ENCODE measurements at places on chromosomes 3 and 15.

DNA sequence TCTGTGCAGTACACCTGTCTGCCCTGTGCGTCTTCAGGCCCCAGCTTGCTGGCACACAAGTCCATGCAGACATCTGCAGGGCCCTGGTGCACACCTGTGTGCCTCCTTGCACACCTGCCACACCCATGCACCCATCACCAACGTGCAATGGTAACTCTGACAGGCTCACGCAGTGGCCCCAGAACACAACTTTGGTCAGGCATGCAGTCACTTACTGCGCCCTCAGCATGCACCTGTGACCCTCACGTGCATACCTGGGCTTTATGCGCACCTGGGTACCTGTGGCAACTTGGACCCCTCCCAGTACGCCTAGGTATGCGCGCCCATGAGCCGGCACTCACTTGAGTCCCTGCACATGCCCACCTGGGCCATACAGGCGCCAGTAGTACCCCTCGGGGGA lies 1.7 kb downstream of the PLXND1 start:
- no peak for DNase-seq

DNA sequence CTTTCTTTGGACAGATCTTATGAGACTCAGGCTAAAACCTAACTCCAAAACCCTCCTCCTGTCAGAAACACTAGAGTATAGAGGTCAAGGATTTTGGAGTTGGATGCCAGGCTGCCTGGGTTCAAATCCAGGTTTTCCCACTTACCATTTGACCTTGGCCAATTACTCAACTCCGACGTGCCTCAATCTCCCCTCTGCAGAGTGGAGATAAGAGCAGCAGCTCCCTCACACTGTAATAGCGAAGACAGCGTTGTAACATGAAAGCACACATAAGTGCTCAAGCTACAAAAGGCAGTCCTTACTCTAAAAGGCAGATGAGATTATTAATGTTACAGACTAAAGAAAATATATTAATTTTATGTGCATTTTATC lies 90.1 kb downstream of the IGF2BP2 start:
- DNase-seq = no peak

DNA sequence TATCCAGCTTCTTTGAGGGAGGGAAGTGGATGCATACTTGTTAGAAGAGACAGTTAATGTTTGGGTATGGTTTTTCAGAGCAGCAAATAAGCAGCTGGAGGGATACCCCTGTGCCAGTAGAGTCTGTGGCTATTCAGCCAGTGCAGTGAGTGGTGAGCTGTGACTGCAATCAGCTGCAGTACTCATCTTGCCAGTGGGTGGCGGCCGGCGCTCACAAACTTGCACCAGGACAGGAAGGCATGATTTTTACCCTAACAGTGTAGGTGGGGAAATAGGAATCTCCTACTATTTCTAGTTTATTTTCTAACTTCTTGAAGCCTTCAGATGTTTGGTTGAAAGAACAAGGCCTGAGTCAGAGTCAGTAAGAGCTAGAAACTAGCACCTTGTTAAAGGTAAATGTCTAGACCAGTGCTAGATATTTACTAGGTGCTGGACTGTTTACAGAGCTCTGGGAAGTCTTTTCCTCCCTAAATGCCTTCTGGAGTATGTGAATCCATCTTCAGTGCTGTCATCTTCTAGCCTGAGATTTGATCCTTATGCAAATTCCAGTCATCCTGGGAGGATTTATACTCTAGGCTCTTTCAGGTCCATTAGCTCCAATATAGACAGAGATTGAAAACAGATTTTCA lies 23.6 kb downstream of the TIMP4 start:
- DNase-seq = peak; percentile 79

DNA sequence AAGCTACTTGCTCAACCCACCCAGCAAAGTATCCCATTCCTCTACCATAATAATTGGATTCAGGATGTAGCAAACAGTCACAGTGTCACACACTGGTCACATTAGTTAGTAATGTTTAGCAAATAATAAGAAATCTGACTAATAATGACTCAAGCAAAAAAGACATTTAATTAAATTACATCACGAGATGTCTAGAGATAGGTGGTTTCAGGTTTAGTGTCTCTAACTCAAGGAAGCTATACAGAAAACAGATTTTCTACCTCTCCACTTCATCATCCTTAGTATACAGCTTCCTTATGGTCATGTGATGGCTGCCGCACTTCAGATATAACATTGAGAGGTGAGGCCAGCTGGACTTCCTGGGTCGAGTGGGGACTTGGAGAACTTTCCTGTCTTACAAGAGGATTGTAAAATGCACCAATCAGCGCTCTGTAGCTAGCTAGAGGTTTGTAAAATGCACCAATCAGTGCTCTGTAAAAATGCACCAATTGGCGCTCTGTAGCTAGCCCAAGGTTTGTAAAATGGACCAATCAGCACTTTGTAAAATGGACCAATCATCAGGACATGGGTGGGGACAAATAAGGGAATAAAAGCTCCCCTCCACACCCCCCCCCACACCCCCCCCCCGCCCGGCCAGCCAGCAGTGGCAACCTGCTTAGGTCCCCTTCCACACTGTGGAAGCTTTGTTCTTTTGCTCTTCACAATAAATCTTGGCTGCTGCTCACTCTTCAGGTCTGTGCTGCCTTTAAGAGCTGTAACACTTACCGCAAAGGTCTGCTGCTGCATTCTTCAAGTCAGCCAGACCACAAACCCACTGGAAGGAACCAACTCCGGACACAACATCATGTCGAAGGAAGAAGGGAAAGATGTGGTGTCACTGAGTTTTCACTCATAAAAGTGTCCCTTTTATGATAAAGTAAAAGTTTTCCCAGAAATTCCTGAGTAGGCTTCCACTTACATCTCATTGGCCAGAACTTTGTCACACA lies 24.9 kb upstream of the ARPIN start:
- DNase-seq = no peak

DNA sequence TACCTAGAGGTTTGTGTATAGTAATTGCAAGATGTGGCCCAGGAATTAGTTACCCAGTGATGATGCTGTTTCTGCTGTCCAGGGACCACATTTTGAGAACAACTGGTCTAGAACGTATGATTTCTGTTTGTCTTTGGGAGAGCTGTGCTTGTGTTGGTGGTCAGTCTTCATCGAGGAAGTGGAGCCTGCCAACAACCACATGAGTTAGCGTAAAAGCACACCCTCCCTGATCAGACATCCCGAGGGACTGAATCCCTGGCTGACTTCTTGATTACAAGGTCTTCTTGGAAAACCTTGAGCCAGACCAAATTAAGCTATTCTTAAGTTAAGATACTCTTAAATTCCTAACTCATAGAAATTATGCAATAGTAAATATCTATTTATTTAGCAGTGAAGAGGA lies 81.7 kb upstream of the ZPLD1 start:
- no peak for DNase-seq

- peak; percentile 69 for DNase-seq
Measured at GRCh38 chr3:183868796-183869195, 15.9 kb downstream of the PARL start.

DNA sequence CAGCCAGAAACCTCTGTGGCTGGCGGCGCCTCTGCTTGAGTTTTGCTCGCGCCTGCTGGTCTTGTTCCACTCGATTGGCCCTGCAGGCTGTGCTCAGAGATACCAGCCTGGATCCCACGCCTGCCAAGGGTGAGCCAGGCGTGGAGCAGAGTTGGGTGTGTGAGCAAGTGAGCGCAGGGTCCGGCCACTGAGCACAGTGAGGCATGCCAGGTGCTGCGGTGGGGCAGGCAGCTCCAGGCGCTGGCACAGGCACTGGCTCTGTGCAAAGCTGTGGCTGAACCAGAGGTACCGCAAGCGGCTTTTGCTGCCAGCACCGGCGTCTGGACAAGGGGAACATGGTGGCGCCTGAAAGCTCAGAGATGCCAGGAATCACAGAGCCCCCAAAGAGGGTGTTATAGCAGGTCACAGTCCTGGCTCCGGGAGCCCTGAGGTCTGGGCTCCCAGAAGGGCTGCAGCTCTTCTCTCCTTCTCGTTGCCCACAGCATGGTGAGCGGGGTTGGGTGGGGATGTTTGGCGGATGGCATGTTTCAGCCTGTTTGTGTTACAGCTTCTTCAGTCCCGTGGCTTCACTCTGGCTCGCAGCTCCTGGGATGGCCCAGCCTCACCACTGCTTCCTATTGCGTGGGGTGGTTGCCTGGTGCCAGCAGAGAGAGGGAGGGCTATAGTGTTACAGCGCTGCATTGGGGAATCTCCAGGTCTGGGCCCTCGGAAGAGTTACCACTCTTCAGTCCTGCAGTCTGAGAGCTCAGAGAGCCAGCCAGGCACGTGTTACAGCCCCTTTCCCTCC lies 73.9 kb downstream of the NR1D2 start:
- no peak for DNase-seq

DNA sequence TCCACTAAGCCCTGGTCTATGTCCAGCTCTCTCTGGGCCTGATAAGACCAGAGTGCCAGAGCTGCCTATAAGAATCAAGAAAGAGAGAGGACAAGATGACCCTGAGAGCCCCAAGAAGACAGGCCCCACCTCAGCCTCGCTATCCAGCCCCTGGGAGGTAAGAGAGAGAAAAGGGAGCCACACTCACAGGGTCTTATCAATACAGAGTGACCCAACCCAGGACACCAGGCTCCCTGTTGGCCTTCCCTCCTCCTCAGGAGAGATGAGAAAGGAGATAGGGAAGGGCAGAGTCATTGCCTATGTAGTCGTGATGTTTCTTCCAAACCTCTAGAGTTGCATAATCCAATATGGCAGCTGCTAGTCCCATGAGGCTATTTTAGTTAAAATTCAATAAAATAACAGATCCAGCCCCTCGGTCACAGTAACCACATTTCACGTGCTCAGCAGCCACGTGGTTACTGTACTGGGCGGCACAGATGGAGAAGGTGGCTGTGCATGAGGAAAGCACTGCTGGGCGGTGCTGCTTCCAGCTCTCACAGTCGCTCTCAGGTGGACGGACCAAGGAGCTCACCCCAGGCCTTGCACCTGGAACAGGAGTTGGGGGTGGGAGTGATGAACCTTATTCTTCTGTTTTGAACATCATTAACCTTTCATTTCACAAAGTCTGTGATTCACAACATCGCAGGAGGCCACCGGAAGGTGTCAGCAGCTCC lies 525.8 kb downstream of the SHQ1 start:
- no peak for DNase-seq

DNA sequence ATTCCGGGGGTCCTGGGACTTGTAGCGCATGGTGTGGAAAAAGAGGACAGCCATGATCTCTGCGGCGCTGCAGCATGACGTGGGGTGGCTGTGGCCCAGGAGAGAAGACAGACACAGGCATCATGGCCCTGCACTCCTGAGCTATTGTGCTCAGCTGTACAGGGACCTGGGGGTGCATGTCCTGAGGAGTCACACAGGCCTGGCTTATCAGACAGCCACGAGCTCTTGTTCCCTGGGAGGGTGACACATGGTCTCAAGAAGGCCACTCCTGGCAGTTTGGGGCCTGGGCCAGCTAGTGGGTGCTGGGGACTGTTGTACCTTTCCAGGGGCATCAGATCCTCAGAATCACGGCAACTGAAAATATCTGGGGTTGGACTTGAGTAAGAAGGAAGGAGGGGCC lies 13.7 kb downstream of the TKT start:
- DNase-seq = no peak

DNA sequence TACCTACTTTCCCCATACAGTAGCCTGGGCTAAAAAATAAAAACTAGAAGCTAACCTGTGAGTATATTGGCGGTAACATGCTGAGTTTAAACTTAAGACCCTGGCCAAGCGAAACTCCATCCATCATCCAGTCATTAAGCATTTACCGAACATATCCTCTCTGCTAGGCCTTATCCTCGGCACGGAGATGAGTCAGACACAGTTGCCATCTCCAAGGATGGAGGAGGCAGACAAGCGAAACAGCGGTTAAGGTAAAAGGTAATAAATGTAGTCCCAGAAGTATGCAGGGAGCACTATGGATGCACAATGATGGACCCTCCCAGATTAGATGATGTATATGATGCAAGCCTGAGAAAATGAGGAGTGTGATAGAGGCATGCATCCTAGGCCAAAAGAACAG lies 143.6 kb downstream of the RYR3 start:
- DNase-seq = no peak

GRCh38 chr15:31499236-31499952 lies 172.8 kb downstream of the KLF13 start:
- DNase-seq = no peak

DNA sequence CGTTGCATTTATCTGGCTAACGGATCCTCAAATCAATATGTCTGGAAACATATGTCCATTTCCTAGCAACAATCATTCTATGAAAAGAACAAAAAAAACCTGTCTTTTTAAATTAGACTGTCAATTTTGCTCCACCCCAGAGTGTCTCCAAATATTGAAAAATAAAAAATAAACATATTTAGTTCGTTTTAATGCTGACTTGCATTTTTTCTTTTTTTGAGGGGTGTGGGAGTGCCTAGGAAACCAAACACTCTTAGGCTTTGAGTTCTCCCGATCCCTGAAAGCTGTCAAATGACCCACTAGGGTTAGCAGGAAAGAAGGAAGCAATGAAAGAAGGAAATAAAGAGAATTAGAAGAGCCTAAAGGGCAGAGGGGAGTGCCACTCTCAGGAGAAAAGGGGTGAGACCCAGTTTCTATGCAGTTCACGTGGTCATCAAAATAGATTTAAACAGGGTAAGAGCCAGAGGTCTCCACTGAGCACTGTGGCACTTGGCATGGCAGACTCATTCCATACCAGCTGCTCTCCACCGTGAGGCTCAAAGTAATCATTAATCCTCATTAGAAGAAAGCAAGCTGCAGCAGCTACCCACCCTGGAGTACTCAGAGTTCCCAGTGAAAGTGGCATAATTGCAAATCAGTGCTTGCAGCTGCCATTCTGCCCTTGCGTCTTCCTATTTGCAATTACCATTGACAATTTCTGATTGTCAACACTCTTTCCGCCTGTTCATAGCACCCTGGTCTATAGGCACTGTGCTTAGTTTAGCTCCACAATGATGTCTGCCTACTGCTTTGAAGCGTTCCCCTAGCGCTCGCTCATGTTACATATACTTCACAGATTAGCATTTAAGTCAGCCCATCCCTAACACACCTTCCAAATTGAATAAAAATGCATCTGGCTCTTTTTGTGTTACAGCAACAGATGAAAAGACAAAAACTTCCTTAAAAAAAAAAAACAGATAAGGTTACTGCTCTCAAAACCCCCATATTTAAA lies 32.3 kb downstream of the PDZRN3 start:
- no peak for DNase-seq

- no peak for DNase-seq
Measured at GRCh38 chr3:74883690-74884089, 269.2 kb upstream of the CNTN3 start.

GRCh38 chr15:98914626-98915025 lies 93.0 kb downstream of the PGPEP1L start:
- no peak for DNase-seq

DNA sequence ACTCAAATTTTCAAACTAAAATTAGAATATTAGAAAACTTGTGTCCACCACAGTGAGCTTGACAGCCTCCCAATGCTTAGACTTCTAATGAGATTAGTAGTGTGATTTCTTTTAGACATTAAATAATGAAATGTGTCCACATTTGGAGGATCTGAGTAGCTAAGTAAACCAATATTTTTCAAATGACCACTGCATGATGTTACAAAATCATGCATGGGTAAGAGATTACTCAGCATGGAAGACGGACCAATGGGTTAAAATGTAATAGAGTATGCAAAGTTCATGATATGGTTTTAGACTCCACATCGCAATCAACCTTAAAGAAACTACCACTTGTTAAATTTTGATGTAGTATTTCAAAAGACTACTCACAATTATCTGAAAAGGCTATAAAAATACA lies 130.6 kb downstream of the IMPG2 start:
- no peak for DNase-seq

Measured in suppressor macrophage treated with lipopolysaccharide for 1 hour (primary cell).